ENCODE measurements at places on chromosomes 5 and 9. TPM values are rescaled to one million over a fixed set of nuclear protein-coding genes. Genes with fewer than 3 reads are reported as not detected.

The SEMA5A gene
- 48.2 TPM for total RNA-seq

The FBXL7 gene
- total RNA-seq: 20.6 TPM

The FBXW5 gene
- 169 TPM for total RNA-seq

The SLC34A1 gene
- not detected for total RNA-seq

The ALDH7A1 gene
- total RNA-seq: 55.5 TPM

The LCN9 gene
- not detected for total RNA-seq

The PLAA gene
- total RNA-seq: 39.1 TPM

The SLC36A2 gene
- not detected for total RNA-seq

The SPINK1 gene
- total RNA-seq: 1.7 TPM

The SOWAHA gene
- not detected for total RNA-seq

The ANAPC2 gene
- 24.6 TPM for total RNA-seq

The CCDC69 gene
- 74.9 TPM for total RNA-seq

Data from heart right ventricle (tissue), 16 donors.